ENCODE measurements at places on chromosomes 2 and 18.
A peak's percentile ranks its signal among the peaks of the same experiment; 100 is the strongest.

- DNase-seq = peak; percentile 13
These were observed 189.2 kb upstream of the DSEL start for GRCh38 chr18:67705748-67706147.

DNA sequence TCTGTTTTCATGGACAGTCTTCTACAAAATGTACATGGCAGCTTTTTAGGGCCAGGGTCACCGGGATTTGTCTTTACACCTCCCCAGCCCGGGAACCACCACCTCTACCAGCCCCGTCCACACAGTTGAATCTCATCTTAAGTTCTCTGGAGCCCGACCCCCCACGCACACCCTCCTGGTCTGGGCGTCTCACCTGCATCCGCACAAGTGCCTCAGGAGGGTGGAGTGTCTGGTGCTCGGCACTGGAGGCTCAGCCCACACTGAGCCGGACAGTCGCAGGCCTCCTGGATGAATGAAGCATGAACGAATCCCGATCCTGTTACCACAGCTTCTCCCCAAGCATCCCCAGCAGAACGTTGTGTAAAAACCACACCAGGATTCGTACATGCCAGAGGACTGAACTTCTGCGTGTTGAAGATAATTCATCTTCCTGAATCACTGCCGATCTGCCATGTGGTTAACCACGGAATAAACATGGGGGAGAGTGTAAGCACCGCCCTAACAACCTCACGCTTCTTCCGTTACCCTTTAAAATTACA lies 162.0 kb downstream of the RTP5 start:
- DNase-seq = peak; percentile 93

DNA sequence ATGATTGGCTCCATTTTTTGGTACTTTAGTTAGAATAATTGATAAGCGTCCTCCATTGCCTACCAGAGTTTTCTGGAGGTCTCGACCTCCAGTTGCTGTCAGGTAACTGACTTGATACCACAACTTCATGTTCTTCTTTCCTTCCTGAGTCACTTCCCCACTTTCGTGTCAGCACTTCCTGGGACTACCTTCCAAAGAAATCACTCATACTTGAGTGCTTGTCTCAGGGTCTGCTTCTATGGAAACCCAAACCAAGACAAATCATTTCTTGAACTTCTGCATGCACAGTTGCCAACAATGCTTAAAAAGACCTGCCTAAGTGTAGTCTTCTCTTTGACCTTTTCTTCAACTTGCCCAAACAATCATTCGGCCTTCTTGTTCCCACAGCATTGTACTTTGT lies 210.3 kb upstream of the ETAA1 start:
- no peak for DNase-seq

GRCh38 chr2:144003460-144004075 lies 516.4 kb downstream of the ZEB2 start:
- DNase-seq = no peak

GRCh38 chr2:225040856-225041206 lies 1.4 kb downstream of the DOCK10 start:
- peak; percentile 33 for DNase-seq

DNA sequence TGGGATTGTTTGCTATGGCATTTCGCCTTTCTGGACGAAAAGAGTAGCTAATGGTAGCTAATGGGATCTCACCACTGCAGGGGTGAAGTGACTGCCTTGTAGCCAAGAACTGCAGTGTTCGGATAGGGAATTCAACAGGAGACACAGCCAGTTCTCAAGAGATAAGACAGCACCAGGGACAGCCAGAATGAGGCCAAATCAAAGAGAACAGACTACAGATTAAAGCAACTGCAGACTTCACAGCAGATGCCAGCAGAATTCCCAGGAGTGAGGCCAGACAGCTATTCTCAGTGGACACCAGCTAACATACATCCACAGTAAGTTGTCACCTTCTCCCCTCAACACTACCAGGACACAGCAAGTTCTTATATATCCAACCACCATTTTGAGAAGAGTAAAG lies 124.0 kb downstream of the PLA2R1 start:
- no peak for DNase-seq

DNA sequence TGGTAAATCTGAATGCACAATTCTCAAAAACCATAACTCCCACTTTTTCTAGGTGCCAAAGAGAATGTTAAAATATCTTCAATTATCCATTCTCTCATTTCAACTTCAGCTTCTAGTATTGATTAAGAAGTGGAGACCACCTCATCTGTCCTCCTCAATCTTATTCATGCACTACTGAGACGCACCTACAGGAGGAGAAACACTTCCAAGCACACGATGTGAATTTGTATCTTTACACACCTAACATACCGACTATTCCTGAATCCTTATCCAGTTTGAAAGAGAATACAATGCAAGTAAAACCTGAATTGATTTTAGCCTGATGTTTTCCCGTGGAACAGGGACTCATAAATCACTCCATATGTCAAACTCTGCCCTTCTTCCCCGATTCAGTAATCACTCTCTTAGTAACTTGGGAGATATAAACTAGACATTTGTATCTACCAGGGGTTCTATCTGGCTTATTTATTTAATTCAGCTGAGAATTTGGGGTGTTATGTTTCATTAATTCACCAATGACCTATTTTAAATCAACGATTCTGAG lies 101.0 kb downstream of the MREG start:
- no peak for DNase-seq

- DNase-seq = no peak
These were observed 18.7 kb upstream of the REL start for GRCh38 chr2:60862642-60863041.

DNA sequence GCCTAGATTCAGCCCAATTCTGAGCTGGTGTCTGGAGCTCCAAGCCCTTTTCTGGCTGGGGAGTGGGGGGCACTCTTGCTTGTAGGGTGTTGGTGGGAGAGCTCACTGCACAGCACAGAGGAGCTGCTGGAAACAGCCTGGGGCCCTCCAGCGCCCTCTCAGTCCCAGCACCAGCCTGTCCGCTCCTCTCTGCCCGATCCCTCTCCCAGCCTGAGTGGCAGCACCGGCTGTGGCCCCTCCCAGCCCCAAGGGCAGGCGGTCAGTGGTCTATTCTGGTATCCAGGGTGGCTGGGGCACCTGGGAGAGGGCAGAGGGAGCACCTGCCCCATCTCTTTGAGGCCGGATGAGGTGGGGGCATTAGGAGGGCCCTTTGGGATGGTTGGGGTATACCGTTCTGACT lies 13.2 kb upstream of the DES start:
- no peak for DNase-seq

Data from fibroblast of mammary gland (primary cell).